Stimulated activated CD4-positive, alpha-beta T cell treated with anti-CD3 and anti-CD28 coated beads, Interleukin-15, amount 100 ng/mL, for 1 hour (primary cell): ENCODE measurements at places on chromosomes 16 and 17.
A peak's percentile ranks its signal among the peaks of the same experiment; 100 is the strongest.

- no peak for DNase-seq
Observed at GRCh38 chr17:34393401-34393800, 30.4 kb upstream of the CCL1 start.

- DNase-seq: no peak
Observed at GRCh38 chr16:31301708-31302400, 42.1 kb downstream of the ITGAM start.

- no peak for DNase-seq
Observed at GRCh38 chr16:52128361-52128760, 418.6 kb downstream of the TOX3 start.

- DNase-seq: no peak
Observed at GRCh38 chr17:77961741-77962140, 3.2 kb downstream of the TNRC6C start.

- DNase-seq: no peak
Observed at GRCh38 chr17:79132271-79133064, 57.8 kb downstream of the ENGASE start.

- no peak for DNase-seq
Observed at GRCh38 chr16:7644176-7644575, 311.5 kb downstream of the RBFOX1 start.

DNA sequence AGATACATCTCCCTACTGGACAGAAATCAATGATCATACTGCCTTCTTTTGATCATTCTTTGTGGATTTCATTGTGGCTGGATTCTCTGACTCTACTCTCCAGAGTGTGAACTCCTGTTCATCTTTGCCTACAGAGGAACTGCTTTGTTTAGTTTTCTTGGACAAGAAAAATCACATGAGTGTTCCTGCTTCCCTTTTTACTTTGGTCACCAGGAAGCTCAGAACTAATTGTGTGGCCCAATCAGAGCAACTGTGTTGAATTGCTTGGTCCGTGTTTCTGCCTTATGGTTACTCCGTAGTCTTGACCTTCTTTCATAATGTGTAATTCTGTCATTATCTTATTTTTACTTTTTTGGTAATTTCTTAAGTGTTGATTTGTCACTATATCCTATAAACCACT is 97.0 kb downstream of the MAF start:
- DNase-seq: no peak

DNA sequence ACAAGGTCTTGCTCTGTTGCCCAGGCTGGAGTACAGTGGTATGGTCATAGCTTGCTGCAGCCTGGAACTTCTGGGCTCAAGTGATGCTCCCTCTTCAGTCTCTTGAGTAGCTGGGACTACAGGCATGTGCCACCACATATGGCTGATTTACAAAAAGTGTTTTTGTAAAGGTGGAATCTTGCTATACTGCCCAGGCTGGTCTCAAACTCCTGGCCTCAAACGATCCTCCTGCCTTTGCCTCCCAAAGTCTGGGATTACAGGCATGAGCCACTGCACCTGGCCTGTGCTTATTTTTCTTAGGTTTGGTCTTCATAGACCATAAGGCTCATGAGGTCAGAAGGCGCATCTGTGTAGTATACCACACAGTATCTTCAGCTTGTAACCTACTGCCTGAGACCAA is 5.3 kb downstream of the CLEC19A start:
- no peak for DNase-seq

DNA sequence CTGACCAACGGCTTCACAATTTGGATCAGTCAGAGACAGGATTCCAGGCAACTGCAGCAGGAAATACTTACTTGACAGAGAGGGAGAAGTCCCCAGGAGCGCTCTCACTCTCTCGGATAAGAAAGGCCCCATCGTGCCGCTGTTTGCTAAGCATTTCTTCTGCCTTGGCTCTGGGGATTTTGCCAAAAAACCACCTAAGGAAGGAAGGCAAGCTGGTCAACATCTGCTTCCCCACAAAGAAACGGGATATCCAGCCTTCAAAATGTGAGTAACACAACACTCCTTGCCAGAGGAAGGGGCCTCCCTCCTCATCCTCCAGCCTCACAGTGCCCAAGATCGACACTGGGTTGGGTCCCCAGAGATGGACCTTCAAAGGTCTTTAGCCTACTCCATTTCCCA is 36.6 kb upstream of the SLC25A19 start:
- DNase-seq: no peak

- no peak for DNase-seq
Observed at GRCh38 chr16:22400900-22401299, 26.5 kb upstream of the CDR2 start.

GRCh38 chr17:73205459-73205961 is 12.7 kb downstream of the COG1 start:
- DNase-seq: no peak

GRCh38 chr17:41844971-41845370 is 7.3 kb downstream of the KLHL10 start:
- no peak for DNase-seq

DNA sequence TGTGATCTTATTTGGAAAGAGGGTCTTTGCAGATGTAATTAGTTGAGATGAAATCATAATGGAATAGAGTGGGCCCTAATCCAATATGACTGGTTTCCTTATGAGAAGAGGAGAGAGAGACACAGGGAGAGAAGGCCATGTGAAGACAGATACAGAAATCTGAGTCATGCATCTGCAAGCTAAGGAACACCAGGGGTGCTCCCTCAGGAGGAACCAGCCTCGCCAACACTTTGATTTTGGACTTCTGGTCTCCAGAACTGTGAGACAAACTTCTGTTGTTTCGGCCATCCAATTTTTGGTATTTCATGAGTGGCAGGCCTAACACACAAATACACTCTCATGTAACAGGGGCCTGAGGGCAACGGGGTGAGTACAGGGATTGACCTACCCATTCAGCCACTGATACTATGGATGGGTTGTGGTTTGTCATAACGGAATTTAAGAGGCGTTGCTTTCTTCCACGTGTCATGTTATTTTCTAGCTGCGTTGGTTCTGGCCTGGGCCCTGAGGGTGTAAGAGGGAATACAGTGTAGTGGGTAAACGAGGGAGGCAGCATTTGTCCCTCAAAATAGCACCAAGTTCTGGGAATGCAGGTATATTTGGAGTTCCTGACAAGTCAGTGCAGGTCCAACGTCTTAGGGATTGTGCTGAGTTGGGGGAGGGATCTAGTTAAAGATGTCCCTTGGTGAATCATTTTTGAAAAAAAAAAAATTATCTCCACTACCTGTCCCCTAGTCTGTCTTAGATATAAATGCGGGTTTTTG is 17.7 kb downstream of the PLCG2 start:
- no peak for DNase-seq

DNA sequence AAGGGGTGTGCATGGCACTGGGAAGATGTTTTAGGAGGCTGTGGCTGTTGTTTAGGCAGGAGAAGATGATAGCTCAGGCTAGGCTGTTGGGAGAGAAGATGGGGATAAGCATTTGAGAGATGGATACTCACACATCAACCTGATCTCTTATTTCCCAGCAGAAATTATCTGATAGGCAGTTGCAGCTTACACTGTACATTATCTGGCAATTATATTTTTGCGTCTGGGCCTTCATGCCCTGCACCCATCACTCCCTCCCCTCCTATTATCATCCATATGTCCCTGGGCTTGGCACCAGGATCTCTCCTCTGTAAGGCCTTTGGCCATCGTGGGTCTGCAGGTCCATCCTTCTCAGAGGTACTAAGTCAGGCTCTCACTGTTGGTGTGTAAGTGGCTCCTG is 401.0 kb upstream of the EEF2KMT start:
- no peak for DNase-seq

GRCh38 chr17:13429201-13429600 is 172.5 kb downstream of the HS3ST3A1 start:
- no peak for DNase-seq

GRCh38 chr16:73616166-73616753 is 568.3 kb upstream of the ZFHX3 start:
- no peak for DNase-seq

DNA sequence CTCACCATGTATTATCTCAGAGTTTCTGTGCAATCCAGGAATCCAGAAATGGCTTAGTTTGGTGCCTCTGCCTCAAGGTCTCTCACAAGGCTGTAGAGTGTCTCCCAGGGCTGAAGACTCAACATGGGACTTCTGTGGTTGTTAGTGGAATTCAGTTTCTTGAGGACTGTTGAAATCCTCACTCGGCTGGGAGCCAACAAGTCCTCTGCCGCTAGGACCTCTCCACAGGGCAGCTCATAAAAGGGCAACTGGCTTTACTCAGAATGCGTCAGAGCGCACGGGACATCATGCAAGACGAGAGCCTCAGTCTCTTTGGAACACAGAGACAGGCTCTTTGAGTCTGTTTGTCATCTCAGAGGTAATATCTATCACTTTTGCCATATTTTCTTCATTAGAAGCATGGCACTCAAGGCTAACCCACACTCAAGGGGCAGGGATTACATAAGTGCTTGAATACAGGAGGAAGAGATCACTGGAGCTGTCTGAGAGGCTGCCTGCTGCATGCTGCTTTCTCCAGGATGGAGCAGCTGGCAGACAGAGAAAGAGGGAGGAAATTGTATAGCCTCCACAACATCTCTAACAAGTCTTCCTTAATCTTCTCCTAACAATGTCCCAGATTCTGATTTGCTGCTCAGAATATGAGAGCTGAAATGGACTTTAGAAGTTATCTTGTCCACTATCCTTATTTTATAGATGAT is 97.5 kb upstream of the ASIC2 start:
- DNase-seq: no peak

GRCh38 chr17:61849674-61850073 is 13.7 kb downstream of the BRIP1 start:
- no peak for DNase-seq

DNA sequence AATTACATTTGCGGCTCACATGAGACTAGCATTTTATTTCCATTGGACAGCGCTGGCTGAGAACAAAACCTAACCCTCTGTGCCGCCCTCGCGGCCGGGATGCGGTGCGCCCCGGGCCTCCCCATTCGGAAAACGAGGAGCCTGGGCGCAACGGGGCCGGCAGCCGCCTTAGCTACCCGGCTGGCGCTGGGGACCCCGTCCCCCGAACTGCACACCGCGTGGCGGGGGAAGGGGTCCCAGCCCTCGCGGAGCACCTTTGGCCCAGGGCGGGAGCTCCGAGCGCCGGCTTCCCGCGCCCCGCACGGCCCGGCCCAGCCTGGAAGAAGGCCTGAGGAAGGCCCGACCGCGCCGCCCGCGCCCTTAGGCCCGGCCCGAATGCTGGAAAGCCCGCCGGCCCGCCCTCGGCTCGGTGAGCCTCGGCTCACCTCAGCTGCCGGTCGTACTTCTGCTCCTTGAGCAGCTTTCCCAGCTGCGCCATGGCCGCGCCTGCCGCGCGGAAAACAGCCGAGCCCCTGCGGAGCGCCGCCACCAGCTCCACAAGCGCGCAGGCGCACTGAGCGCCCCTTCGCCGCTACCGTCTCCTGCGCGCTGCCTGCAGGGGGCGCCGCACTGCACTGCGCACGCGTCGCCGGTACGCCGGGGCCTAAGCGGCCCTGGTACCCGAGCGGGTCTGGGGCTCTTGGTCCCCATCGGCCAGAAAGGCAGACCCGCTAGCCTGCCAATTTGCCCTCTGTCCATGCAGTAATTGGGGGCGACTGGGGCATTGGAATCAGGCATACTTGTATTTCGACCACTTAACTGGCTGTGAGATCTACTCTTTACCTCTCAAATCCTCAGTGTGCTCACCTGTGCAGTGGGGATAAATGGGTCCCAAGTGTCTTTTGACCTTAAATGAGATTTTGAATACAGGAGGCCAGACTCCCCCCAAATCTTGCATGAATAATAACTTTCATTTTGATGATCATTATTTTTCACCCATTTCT is at the start of gene NAE1:
TSS of gene NAE1 (minus strand) at position 555 of the 983 bp plus-strand sequence. CDS start at position 478, 77 bp downstream.
- peak; percentile 88 for DNase-seq

DNA sequence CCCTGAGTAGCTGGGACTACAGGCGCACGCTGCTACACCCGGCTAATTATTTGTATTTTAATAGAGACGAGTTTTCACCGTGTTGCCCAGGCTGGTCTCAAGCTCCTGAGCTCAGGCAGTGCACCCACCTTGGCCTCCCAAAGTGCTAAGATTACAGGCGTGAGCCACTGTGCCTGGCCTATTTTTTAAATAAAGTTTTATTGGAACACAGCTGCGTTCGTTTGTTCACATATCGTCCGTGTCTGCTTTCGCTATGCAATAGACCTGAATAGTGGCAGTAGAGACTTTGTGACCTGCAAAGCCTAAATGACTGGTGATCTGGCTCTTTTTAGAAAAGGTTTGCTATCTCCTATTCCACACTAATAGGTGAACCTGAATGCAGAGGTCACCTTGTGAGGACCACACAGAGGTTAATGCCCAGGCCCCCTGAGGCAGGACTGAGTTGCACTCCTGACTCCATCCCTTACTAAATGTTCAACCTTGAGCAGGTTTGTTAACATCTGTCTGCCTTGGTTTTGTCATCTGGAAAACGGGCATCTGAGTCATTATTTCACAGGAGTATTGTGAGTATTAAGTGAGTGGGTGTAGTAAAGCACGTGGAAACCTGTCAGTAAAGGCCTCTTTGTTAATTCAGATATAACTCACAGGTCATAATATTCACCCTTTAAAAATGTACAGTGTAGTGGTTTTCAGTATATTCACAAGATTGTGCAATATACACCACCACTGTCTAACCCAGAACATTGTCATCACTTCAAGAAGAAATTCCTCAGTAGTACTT is 157.5 kb upstream of the CACNG5 start:
- DNase-seq: no peak

GRCh38 chr17:16283705-16284104 is 66.7 kb downstream of the PIGL start:
- DNase-seq: no peak

- DNase-seq: no peak
Observed at GRCh38 chr17:6704470-6705052, 8.6 kb downstream of the SLC13A5 start.

DNA sequence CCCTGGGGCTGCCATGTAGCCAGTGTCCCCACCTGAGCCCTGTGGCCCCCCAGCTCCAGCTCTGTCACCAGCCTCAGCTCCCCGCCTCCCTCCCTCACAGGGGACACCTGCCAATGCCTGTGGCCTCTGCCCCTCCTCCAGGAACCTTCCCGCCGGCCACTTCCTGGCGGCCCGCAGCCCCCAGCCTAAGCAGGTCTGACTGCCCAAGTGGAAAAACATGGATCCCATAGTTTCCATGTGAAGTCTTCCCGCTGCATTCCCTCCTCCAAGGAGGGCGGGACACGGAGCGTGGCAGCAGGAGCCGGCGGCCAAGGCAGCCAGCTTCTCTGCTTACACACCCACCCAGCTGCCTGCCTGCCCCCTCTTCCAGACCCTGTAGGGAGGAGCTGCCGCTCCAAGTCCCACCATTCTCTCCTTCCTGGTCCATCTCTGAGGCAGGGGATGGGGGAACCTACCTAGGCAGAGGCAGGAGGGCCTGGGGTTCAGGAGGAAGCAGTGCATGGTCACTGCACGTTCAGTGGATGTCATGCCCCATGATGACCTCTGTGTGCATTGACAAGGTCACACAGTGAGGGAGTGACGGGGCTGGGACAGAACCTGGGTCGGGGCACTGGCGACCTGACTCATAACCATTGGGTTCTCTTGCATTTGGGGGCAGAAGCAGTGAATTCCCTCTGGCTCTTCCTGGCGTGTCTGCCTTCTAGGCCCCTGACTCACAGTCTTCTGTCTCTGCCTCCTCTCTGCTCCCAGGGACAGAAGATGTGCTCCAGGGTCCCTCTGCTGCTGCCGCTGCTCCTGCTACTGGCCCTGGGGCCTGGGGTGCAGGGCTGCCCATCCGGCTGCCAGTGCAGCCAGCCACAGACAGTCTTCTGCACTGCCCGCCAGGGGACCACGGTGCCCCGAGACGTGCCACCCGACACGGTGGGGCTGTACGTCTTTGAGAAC is 8.7 kb downstream of the VASN start:
- no peak for DNase-seq

GRCh38 chr17:21495281-21495680 is 119.1 kb downstream of the KCNJ12 start:
- no peak for DNase-seq

- DNase-seq: no peak
Observed at GRCh38 chr17:46935658-46936266, 12.8 kb downstream of the GOSR2 start.
